ENCODE measurements at places on chromosomes 3 and 15.

DNA sequence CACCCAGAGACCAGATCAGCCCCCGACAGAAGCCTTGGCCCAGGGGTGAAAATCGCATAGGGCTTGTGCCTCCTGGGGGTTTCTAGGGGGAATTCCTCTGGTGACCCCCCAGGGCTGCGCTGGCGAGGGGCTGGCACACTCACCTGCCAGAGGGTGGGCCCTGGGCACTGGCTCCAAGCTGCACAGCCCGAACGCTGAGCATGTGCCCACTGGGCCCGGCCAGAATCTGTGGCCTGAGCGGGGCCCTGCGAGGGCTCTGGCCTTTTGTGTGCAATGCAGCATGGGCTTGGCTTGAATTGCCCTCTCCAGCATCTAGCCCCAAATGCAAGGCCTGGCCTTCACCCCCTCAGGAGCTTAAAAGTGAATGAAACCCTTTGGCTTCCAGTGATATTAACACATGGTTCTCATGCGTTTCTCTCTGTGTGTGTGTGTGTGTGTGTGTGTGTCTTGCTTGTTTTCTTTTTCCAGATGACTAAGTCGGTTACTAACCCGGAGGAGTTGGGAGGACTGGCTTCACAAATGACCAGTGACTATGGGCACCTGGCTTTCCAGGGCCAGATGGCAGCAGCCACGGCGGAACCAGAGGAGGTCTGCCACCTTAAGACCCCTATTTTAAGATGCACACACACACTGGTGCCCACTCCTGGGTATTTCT, 259.1 kb upstream of the TPM1 start:
- ATAC-seq: no peak

DNA sequence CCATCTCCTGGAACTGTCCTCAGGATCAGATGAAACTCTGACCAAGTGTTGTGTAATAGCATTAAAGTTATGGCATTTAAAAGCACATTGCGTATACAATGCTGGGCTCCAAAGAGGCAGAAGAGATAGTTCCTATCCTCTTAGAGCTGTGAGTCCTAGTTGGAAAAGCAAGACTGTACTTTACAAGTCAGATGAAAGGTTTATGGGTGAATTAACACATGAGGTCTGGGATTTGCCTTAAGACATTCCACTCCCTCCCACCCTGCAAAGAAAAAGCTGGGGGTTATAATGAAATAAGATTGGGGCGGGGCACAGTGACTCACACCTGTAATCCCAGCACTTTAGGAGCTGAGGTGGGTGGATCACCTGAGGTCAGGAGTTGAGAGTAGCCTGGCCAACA, 35.6 kb downstream of the SNAPC5 start:
- no peak for ATAC-seq

DNA sequence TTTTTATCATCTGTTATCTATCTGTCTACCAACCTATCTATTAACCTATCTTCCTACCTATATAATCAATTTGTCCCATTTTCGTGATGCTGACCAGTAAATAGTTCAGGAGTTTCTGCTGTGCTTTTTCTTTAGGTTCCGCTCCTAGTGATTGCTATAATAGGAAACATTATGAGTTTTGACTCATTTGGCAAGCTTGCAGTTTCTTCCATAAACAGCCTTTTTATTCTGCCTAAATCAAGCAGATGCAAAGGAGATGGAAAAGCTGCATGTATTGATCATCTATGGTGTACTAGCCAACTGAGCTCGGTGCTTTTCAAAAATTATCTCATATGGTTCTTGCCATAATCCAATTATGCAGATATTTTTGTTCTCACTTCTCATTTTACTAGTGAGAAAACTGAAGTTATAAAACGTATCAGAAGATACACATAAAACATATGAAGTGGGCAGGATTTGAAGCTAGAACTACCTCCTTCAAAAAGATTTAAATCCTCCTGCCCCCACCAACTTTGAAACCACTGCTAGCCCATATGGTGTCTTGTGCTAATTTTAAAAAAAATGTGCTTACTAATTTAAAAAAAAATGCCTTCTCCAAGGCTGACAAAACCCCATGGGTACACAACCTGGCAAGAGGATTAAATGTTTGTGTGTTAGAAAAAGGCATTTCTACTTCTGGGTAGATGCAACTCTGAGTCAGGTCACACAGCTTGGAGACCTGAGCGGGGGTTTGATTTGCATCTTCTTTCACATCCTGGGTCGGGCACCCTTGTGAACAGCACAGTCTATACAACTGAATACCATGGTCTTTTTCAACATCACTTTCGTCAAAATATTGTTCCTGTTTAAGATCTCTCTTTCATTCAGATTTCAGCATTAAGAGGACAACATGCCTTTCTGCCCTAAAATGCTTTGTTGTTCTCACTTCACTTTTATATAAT, 267.0 kb downstream of the CHL1 start:
- no peak for ATAC-seq

DNA sequence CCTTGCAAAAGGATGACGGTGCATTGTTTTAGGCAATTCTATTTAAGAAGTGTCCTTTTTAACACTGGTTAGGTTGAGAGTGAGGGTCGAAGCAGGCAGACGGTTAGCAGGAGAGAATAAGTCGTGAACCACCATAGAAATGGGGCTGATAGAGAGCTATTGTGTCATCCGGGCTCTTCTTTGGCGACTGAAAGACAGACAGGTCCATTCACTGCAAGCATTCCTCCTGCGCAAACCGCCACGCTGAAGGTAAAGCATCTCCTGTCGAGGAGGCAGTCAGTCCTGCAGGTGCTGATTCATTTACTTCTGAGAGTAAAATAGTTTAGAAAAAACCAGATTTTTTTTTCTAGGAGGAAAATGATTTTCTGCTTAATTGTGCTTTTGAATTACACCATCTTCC, 1002.8 kb upstream of the NR2F2 start:
- no peak for ATAC-seq
